ENCODE measurements at places on chromosomes 7 and 10.

GRCh38 chr10:126158133-126158892 lies 230.0 kb downstream of the ADAM12 start:
- no peak for DNase-seq

GRCh38 chr7:18754766-18755165 lies 259.2 kb downstream of the HDAC9 start:
- no peak for DNase-seq

- no peak for DNase-seq
Observed at GRCh38 chr7:127504715-127505114, 80.7 kb downstream of the GCC1 start.

DNA sequence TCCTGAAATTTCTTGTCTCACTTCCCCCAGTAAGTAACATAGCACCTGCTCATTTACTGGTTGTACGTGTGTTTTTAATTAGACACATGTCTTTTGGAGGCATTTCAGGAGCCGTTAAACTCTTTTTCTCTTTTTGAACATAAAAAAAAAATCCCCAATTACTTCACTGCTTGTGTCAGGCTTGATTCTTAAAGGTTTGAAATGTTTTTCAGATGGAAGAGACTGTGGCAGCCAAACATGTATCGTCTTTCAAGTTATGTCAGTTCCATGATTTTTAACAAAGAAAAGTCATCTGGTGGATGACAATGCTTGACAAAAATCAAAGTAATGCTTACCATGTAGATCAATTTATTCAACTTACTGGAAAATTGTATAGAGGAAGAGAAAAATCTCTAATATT lies 585.8 kb downstream of the GATA3 start:
- no peak for DNase-seq

DNA sequence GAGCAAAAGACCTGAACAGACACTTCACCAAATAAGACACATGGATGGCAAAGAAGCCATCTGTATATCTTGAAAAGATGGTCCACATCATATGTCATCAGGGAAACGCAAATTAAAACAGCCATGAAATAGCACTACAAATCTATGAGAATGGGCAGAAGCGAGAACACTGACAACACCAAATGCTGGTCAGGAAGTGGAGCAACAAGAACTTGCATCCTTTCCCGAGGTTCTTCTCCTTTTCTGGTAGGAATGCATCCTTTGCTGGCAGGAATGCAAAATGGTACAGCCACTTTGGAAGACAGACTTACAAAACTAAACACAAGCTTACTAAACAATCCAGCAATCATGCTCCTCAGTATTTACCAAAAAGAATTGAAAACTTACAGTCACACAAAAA lies 60.0 kb downstream of the PIK3AP1 start:
- no peak for DNase-seq

- peak; percentile 17 for DNase-seq
Observed at GRCh38 chr10:87092861-87093631, 1.6 kb downstream of the GLUD1 start.

DNA sequence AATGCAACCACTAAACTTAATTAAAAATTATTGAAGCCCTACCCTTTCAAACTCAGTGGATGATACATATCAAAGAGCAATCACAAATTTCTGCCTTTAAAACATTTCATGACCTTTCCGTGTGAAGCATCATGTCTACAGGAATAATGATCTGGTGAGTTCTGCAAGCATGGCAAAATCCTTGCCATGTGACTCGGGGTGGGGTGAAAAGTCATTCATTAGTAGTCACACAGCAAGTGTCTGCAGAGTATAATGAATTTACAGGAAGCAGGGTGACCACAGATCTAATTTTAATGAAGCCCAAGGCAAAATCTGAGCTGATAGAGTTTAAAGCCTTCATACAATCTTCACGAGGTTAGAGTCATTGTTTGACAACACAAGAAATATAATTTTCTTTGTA lies 351.9 kb downstream of the THSD7A start:
- DNase-seq: no peak

DNA sequence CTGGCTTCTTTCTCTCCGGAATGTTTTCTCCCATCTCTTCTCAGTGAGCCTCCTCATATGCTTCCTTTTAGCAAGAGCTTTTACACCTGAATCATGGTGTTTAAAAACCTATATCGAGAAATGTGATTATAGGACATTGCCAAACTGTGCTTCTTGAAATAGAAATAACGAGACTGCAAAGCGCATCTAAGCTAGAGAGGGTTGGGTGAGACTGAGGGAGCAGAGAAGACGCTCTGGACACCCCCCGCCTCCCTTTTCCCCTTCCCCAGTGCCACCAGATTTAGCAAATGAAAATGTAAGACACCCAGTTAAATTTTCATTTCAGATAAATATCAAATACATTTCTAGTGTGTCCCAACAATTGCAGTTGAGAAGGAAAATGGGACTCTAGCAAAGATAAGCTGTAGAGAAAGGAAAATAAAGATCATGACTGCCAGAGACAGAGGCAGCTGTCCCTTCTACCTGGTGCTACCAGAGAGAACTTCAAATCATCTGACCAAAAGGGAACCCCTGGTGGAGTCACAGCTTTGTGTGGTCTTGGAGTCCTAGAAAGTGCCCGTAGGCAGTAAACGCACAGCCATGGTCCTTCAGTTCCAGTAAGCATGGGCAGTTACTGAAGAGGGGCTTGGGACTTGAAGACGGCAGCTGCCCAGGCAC lies 14.6 kb downstream of the GSDME start:
- DNase-seq: no peak

- no peak for DNase-seq
Observed at GRCh38 chr10:59090817-59091622, 85.4 kb upstream of the PHYHIPL start.

DNA sequence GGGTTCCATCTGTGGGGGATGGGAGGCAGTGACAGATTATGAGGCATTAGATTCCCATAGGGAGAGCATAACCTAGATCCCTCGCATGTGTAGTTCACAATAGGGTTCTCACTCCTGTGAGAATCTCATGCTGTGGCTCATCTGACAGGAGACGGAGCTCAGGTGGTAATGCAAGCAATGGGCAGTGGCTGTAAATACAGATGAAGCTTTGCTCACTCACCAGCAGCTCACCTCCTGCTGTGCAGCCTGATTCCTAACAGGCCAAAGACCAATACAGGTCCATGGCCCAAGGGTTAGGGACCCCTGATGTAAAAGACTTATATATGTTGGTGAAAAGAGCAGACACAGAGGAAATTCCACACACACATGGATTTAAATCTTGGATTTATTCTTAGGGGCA lies 370.2 kb downstream of the NRG3 start:
- no peak for DNase-seq

GRCh38 chr7:115933471-115933870 lies 97.1 kb downstream of the TFEC start:
- no peak for DNase-seq

DNA sequence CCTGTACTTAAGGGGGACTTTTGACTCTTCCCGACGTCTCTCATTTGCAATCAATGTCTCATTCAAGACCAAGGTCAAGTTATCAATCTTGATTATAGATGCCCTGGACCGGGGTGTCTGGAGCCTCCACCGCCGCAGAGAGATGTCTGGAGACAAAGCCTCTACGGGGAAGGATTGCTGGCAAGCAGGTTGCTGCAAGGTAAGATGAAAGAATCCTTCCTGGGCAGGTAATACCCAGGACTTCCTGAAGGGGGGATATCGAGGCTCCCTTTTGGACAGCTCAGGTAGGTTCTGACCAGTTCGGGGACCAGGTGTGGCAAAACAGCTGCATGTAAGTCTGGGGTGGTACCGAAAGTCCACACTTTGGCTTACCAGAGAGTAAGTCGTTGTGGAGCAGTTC lies 12.5 kb upstream of the CUX1 start:
- DNase-seq: no peak

Data from effector memory CD4-positive, alpha-beta T cell (primary cell).